ENCODE measurements at places on chromosomes 6 and 20.

DNA sequence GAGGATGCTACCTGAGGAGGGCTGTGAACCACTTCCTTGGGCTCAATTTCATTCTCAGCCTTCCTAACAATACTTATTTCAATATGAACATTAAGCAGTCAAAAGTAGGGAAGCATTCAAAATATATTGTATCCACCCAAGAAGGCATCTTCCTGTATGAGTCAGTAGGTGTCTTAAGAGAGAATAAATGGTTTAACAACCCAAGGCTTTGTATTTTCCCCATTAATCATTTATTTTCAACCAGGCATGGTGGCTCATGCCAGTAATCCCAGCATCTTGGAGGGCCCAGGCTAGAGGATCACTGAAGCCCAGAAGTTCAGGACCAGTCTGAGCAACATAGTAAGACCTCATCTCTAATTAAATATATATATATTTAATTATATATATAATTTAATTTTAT is 74.5 kb upstream of the MARCKS start:
- DNase-seq: peak; percentile 2

DNA sequence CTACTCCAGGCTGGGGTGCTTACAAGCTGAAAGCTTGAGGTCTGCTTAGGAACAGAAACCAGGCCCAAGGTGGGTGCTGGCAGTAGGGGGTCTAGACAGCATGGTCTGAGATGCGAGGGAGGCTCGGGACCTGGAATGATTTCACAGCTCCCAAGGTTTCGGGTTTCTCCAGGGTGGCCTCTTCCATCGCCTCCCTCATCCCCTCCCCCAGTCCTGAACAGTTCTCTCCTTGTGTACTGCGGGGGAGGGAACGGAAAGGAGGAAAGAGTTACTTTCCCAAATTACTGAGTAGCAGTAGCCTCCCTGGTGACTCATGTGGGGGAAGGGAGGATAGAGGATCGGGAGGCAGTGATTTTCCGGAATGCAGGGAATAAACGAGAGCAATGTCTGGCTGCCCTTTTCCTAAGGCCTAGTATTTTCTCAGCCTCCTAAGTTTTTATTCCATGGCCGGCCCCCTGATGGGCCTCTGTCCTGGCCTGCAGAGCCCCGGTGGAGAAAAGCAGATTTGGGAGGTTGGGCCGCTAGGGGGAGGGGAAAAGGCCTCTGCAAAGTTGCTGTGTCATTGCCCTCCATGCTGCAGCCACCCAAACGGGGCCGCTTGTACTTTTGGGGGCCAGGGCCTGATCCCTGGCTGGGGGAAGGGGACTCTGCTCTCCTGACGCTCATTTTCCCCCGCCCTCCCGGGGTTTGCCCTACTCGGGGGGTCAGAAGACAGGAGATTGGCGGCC is 1.5 kb downstream of the BRD2 start:
- DNase-seq: peak; percentile 99

GRCh38 chr6:141133836-141134235 is 998.9 kb upstream of the GJE1 start:
- no peak for DNase-seq

- DNase-seq: peak; percentile 74
These were observed 5.3 kb upstream of the TCP11 start for GRCh38 chr6:35146453-35146852.

GRCh38 chr20:54174457-54175175 is 830 bp upstream of the CYP24A1 start:
- no peak for DNase-seq

DNA sequence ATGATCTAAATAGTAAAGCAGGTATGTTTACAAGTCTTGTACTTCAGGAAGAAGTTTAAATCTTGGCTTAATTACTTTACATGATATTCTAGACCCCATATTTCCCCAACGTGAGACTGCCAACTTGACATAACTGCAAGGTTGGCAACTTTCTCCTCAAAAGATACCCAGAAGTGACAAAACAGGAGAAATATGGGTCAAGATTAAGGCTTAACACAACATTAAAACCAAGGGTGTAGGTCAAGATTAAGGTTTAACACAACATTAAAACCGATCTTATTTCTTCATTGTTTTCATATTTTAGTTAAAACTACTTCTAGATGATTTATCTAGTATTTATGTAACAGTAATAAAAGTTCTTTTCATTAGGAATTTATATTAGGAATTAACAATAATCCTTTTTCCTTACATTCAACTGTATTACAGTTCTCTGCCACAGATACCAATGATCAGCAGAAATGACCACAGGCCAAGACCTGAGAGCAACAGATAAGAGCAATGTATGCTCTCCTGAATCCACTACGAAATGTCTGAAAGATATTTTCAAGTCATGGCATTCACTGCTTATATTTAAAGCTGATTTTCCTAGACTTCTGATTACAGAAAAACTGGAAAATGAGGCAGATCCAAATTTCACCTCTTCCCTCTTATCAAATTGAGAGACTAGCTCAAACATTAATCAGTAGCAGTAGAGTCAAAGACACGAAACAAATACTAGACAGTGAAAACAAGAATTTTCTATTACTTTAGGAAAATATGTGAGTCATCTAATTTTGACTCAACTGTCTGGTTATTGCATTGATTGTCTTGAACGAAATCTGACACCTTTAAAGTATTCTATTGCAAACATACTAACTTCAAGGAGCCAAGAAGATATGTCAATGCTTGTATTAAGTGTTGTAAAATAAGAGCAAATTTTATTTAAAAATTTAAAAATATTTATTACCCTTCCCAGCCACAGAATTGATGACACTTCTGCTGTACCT is 72.3 kb downstream of the RNGTT start:
- DNase-seq: peak; percentile 13

DNA sequence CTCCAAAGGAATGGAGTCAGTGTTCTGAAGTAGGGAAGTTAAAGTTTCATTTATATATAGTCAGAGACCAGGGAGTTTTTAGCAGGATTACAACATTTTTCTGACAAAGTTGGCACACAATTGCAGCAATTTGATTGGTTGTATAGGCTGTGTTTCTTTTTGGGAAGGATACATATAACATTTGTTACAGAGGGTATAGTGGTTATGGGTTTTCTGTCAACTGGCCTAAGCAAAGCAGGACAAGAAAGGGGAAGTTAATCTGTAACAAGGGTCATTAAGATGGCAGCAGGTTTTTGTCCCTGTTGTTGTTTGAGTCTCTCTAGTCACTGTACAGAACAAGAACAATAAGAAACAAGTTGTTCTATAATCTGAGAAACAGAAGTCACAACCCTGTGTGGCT is 41.4 kb downstream of the TPD52L1 start:
- DNase-seq: no peak

GRCh38 chr20:8547035-8547650 is 415.1 kb downstream of the PLCB1 start:
- no peak for DNase-seq

DNA sequence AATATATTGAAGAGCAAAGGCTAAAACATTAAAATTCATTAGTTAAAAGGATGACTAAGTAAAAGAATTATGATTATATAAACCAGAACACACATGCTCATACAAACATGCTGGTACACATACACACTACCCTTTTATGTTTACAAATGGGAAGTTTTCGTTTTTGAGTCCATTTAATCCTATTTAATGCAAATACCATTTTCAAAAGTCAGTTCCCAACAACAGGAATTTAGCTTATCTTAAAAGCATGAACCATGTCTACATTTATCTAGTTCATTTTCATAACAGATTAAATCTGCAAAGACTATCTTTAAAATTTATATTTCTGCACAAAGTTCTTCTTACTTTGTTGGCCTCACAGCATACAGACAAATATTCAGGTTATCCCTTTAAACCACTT is 42.5 kb downstream of the MAN1A1 start:
- no peak for DNase-seq

DNA sequence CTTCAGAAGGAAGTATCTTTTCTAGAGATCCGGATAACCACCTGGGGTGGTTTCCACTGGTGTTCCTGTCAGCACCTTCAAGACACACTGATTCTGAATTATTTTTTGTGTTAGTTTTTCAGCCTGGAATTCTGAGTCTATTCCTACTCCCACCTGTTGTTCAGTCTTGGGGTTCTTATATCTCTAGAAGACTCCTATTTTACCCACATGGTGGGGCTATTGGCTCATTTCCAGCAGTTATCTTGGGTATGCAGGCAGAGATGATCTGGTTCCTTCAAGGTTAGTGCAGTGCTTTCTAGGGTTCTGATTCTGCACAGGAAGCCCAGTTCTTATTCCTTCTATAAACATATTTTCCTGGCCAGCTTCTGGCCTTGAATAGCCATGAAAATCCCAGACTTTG is 175.6 kb upstream of the PDE7B start:
- DNase-seq: peak; percentile 56

GRCh38 chr20:32763202-32764004 is 1.2 kb downstream of the DNMT3B start:
- no peak for DNase-seq

DNA sequence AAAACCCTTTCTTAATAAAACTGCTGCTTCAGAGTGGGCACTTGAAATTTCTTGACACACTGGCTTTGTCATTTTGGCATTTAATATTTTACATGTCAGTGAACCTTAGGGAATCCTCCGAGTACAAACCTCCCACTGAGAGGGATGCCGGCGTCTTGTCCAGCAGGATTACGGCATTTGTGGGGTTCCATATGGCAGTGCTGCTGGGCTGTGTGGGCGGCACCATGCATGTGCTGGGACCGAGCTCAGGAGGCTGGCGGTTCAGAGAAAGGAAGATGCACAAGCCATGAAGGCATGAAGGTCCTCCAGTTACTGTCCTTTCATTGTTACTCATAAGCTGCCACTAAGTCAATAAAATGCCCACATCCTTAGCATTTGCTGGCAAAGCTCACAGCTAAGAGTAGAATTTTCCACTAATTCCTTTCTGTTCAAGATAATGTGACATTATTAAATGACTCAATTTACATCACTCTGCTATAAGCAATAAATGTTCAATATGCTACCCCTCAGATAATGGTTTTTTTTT is 61.4 kb downstream of the LY86 start:
- no peak for DNase-seq

DNA sequence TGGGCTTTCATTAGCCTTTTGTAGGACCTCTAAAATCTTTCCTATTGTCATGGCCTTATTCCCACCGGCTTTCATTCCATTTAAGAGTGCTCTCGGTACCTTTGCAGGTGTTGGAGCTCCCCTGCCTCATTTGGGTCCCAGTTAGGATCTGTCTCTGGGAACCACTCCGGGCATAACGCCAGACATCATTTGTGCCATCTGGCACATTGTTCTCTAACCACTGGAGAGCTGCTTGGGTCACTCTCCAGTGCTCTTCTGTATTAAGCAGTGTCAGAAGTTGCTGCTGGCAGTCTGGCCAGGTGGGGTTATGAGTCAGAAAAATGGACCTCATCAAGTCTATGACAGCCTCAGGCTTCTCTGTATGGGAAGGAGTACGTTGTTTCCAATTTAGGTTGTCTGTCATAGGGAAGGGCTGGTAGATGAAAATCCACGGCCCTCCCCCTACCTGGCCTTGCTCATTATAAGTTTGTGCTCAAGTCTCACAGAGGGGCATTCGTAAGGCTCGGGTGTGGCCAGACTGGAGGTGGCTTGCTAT is 62.9 kb upstream of the MOCS1 start:
- DNase-seq: no peak

GRCh38 chr20:46642265-46642968 is 8.8 kb downstream of the SLC13A3 start:
- DNase-seq: no peak

GRCh38 chr6:38056361-38056760 is 236.8 kb downstream of the ZFAND3 start:
- DNase-seq: no peak

GRCh38 chr6:44105146-44105545 is 22.1 kb downstream of the MRPL14 start:
- no peak for DNase-seq

DNA sequence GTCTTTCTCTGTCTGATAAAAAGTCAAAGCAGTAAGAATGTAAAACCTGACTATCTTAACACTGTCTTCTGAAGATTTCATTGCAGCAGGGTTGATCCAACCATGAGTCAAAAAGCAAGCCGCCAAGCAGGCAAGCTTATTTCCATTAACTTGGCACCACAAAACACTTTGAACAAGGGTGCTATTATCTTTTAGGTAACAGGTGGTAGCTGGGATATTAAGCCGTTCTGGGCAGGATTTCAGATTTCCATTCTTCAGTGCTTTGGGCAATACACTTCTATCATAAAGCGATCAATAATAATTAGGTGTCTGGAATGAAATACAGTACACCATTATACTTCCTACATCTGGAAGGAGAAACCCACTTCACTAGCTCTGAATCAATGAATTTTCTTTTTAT is 181.9 kb downstream of the TBC1D7 start:
- DNase-seq: no peak

DNA sequence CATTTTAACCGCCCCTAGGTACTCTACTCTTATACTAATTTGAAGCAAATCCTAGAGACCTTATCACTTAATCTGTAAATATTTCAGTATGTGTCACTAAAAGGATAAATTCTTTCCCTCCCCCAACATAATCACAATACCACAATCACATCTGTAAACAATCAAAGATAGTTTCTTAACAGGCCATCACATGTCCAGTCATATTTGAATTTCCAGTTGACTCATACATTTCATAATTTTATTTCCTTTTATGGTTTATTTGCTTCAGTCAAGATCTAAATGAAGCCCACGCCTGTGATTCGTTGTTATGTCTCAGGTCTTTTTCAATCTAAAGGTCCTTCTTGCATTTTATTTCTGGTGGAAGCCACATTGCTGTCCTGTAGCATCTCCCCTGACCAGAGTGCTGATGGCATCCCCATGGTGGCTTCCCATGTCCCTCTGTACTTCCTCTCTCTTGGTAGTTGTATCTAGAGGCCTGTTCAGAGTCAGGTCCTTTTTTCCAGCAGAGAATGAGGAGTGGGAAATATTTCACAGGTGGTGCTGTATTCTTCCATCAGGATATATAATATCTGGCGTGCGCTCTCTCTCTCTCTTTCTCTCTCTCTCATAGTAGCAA is 128.6 kb upstream of the SLC22A23 start:
- peak; percentile 88 for DNase-seq

GRCh38 chr6:14867802-14868201 is 378.1 kb upstream of the JARID2 start:
- DNase-seq: no peak

DNA sequence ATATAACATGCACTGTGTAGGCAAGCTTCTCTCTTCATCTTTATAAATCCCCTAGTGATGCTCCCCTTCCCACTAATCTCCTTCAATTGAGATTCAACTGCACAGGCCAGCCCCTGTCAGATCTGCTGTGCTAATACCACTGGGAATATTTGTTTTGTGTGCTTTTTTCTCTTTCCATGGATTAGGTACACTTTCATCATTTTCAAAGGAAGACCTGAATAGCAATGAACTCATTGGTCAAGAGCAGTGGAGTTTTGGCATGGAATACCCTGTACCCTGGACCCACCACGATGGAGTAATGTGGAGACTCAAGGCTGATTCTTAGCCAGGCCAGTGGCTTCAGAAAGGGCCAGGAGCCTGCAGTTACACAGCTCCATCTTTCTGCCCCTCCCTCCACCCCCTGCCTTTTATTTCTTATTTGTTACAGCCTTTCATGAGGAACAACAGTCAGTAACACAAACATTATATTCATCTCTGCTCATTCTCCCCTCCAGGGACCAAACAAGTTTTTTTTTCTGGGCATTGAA is 75.4 kb upstream of the KCNG1 start:
- DNase-seq: no peak

- DNase-seq: peak; percentile 56
These were observed 50.3 kb downstream of the MYB start for GRCh38 chr6:135231469-135231844.

GRCh38 chr6:121594053-121594452 is 158.6 kb downstream of the GJA1 start:
- DNase-seq: no peak
